ENCODE measurements at places on chromosomes 6 and 20.
A peak's percentile ranks its signal among the peaks of the same experiment; 100 is the strongest.

DNA sequence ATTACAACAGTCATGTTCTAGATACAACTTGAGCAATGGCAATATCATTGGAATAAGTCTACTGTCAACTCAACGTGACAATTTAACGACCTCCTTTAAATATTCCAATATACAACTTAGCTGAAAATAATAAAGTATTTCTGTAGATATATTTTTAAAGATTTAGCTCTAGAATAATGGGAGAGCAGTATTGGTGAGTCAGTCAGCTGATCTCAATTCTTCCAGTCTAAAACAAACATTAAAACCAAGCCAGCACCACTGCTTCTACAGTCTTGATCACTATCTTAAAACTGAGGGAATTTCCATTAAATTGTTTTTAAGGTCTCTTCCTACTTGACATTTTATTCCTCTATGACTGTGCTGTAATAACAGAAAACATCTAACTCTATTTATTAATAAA, 38.2 kb downstream of the NOL7 start:
- DNase-seq, result no peak

GRCh38 chr6:42403831-42404230, 47.9 kb downstream of the TRERF1 start:
- no peak for DNase-seq

DNA sequence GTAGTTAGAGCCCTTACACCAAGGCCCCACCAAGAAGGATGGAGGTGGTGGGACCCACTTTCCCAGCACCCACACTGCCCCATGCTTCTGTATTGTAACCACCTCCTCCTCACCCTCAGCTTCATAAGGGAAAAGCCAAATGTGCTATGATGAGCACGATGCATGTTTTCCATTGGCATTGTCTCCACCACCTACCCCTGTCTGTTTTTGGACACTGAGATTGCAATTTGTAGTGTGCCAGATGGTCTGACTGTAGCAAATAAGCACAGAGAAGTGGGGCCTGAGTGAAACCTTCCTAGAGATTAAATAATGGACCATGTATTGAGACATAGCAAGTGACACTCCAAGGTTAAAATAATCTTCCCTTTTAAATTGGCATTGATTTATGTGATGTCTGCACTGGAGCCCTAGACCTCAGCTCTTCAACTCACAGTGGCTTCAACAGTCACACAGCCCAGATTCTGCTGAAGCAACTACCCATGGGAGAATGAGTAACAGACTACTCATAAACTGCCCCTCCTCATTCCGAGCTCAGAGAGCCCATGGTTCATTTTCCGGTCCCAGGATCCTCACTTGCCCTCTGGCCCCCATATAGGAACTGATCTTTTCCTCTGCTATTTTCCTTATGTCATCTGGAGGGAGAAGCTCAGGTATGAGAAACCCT, 177.9 kb downstream of the COL9A1 start:
- no peak for DNase-seq

GRCh38 chr6:119598883-119599282, 249.3 kb upstream of the MAN1A1 start:
- DNase-seq, result no peak

GRCh38 chr6:151679081-151679480, 128.4 kb upstream of the ESR1 start:
- no peak for DNase-seq

GRCh38 chr20:62766716-62767115, 29.6 kb upstream of the MRGBP start:
- DNase-seq, result peak; percentile 33

- no peak for DNase-seq
Observed at GRCh38 chr20:45983279-45983743, 11.3 kb upstream of the ZNF335 start.
